ENCODE measurements at places on chromosomes 12 and 14.

DNA sequence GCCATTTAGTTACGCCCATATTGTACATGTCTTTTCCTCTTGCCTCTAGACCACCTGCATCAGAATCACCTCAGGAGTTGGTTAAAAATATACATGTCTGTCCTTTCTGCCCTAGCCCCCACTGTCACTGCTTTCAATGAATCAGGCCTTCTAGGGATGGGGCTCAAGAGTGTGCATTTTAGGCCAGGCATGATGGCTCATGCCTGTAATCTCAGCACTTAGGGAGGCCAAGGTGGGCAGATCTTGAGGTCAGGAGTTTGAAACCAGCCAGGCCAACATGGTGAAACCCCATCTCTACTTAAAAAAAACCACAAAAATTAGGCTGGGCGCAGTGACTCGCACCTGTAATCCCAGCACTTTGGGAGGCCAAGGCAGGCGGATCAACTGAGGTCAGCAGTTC lies 13.6 kb upstream of the TMED10 start:
- DNase-seq = no peak

DNA sequence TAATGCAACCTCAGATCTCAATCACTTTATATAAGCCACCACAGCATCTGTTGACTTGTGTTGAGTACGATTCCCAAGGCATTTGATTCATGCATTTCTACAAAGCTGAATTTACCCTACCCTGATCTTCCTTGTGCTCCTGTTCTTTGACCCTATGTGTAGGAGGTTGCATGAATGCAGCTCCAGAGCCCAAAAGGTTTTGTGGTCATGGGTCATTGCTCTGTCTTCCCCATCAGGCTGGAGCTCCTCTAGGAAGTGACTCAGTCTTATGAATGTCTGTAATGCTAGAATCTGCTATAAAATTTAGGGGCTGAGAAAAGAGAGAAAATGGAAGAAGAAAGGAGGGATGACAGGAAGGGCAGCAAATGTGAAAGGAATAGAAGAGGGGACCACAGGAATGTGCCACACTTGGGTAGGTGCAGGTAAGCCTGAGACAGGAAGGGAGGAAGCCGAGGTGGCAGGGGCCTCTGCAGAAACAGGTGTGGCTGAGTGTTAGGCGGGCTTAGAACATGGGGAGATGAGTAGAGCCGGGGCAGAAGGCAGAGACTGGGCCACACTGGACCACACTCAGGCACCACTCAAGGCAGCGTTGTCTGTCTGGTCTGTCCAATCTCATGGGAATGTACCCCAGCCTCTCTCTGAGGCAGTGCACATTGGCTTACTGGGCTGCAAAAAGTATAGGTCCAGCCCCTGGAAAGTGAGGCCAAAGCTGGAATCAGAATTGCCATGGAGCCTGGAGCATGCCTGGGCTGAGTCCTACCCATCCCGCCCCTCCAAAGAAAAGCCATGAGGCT lies 334.1 kb downstream of the BCL11B start:
- peak; percentile 73 for DNase-seq

DNA sequence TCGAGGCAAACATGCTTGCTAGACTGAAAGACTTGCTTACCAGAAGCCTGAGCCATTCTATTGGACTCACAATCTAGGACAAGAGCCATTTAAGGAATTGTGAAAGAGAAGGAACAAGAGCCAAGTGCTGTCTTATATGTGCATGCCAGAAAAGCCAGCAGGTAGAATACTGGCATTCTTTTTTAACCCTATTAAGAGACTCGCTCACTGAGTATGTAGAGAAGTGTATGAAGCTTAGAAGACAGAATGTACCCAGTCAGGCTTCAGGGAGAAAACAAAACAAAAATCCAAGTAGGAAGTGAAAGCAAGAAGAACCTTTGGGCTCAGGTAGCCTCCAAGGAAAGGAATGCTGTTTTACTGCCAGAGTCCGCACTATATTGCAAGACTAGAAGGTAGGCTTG lies 65.9 kb downstream of the DCAF5 start:
- DNase-seq = no peak

- no peak for DNase-seq
Observed at GRCh38 chr12:85697003-85697402, 139.2 kb downstream of the RASSF9 start.

DNA sequence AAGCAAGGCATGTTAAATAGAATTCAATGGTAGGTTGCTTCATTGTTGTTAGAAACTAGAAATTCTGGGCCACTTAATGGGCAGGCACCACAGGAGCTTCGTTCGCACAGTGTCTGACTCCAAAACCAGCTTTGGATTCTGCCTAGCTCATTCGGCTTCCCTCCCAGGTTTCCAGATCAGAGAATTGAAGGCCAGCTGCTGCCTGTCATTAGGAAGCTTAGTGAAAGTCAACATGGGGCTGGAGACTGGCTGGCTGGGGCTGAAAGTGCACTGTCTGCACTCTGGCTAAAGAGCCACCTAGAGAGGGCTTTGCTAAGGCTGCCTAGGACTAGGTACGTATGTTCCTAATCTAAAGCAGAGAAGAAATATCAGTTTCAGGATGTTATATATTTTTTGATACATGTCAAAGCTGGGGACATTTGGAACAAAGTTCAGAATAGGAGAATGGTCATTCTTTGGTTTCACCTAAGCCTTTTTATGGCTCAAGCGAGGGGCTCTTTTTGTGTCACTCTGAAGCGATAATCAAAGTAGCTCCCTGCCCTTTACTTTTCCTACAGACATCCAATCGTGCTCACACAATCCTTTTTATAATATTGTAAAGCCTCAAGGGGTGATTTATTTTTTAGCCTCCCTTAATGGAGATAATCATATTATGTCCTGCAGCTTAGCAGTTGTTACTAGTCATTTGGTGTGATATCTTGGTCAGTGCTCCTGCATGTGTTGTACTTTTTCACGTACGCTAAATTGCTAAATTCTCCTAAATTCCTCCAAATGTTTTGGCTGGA lies 238.5 kb upstream of the NAV3 start:
- no peak for DNase-seq

- DNase-seq = no peak
Observed at GRCh38 chr12:25903603-25904245, 54.8 kb upstream of the RASSF8 start.

- peak; percentile 3 for DNase-seq
Observed at GRCh38 chr14:89779707-89780106, 174.8 kb downstream of the EFCAB11 start.

- peak; percentile 24 for DNase-seq
Observed at GRCh38 chr14:96502621-96503305, 581 bp downstream of the PAPOLA start.

DNA sequence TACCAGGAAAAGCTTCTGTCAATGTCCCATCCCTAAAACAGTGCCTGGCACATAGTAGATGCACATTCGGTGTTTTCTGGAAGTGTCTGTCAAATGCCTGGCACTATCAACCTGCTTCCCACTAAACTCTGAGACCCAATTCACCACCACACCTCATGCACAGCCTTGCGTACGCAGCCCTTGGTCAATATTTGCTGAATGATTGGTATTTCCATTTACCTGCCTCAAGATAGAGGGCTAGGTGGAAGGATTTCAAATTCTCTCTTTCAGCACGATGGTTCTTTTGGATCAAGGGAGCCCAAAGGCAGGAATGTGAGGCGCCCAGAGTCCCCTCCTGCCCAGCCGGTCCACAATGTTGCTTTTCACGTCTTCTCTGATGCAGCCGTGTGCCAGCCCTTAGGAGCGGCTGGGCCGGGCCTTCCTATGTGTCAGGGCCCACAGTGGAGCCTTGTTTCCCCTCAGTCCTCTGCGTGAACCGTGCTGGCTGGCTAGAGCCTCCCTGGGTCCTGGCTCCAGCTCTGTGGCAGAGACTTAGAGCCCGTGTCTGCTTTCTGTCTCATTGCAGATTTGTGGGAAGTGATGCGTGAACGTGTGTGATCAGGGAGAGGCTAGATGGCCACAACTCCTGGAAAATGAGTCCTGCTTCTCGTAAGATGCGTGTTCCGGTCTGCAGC lies 99.9 kb upstream of the RFLNA start:
- DNase-seq = no peak

DNA sequence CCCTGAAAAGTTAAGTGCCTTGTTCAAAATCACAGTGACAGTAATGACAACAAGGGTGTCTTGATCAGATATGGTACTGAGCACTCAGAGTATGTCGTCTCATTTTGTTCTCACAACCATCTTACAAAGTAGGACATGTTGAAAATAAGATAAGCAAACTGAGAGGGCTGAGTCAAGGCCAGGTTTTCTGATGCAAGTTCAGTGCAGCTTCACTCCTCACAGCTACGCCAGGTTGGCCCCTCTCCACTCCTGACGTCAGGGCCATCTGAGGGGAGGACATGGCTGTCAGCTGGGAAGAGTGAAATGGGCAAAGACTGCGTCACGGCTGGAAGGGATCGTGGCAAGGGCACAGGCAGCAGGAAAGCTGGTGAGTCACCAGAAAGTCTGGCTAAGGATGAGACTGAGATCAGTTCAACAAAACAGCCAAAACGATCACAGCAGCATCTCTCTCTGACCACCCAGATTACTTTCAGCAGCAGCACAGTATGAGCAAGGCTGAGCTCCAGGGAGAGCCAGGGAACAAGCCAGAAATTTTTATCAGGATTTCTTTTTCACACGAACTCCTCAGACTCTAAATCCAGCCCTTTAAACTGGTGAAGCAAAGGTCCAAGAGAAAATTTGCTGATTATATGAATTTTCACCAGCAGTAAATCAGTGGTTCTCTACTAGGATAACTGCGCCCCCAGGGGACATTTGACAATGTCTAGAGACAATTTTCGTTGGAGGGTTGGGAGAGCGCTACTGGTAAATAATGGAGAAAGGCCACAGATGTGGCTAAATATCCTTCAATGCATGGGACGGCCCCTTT lies 297.9 kb upstream of the AMIGO2 start:
- peak; percentile 97 for DNase-seq

DNA sequence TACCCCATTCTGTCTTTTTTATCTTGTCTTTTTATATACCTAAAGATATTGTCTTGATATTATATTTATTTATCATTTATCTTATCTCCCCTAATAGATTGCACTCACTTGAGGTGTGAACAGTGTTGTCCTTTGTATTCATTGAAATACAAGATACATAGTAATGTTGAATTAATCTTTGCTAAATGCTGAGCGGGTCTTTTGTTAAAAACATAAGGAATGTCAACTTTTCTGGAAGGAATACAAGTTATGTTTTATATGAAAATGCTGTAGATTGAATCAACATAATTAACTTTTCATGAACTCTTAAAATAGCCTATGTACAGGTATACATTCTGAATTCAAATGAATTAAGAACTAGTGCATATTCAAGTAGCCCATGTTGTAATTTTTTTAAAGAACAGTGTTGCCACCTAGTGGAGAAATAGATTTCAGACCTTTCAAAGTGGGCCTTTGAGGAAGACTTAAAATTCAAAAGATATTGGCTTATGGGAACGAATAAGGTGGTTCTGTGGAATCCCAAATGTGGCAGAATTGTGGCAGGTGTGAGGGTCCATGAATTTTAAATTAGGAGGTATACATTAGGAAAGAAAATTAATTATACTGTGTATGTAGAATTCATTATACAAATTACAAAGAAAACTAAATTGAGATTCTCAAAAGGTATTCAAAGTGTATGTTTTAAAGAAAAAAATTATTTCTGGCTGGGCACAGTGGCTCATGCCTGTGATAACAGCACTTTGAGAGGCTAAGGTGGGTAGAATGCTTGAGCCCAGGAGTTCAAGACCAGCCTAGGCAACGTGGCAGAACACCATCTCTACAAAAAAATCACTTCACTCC lies 19.1 kb downstream of the BBOF1 start:
- peak; percentile 61 for DNase-seq

GRCh38 chr12:108849660-108850059 lies 7.7 kb downstream of the SSH1 start:
- peak; percentile 73 for DNase-seq

GRCh38 chr12:946631-947030 lies 2.9 kb downstream of the RAD52 start:
- DNase-seq = no peak

DNA sequence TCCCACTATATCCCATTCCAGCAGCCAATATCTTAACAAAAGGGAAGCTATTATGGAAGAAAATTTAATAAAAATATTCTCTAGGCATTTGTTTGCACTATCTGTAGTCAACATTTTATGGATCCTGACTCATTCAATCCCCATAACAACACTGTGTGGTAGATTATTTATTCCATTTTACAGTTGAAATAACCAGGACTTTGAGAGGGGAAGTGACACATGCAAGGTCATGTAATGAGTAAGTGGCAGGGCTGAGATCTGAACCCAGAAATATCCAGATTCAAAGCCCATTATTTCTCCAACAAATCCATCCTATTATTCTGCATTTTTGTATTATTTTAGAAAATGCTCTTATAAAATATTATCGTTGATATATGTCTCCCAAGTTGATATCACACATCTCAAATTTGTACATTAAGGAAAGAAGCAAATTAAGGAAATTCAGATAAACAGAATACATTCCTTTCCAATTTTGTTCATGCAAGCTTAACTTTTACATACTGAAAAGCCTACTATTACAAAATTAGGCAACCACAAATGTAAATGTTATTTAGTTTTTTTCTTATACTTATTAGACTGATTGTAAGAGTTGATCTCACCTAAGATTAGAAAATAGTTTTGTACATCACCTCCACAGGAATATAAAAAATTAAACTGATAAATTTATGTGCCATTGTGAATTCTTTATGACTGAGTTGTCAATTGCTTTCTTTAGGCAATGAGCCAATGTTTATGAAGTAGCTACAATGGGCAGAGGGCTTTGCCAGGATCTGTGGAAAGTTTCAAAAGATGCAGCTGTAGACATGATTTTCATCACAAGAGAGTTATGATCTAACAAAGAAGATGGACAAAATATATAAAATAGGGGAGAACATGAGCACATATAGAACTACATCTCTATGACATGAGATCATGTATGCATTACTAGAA lies 55.1 kb upstream of the E2F7 start:
- peak; percentile 68 for DNase-seq

- DNase-seq = peak; percentile 53
Observed at GRCh38 chr12:15856097-15856982, 25.8 kb upstream of the STRAP start.

- DNase-seq = no peak
Observed at GRCh38 chr12:25469861-25470260, 83.2 kb downstream of the LMNTD1 start.

DNA sequence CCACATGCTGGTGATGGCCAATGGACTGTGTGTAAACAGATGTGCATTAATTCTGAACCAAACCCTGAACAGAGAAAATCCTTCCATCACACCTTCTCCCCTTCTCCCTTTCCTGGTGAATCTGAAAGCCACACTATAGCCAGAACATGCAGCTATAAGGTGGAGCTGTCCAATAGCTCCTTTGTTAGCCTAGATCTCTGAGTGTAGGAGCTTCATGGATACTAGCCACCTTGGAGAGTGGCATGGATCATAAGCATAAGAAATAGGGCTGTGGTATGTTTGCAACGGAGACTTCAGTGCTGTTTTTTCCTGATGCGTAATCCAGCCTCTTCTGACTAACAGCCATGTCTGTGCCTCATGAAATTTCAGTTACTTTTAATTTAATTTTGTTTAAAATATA lies 364.5 kb downstream of the BTG1 start:
- DNase-seq = peak; percentile 13

GRCh38 chr12:32076941-32077340 lies 29.7 kb upstream of the BICD1 start:
- no peak for DNase-seq

DNA sequence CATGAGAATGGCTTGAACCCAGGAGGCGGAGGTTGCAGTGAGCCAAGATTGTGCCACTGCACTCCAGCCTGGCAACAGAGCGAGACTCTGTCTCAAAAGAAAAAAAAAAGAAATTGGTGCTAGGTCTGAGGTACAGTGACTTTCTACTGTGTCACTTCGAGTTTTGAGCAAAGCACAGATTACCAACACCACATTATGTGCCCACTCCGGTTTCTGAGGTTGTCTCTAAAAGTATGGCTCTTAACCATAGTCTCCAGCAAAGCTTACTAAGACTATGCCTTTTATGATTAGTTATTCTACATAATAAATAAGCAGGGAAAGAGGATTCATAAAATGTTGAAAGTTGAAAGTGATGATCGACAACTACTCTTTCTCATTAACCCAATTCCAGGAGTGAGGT lies 8.0 kb downstream of the RBM23 start:
- no peak for DNase-seq

Data from RPMI7951 (cell line).